ENCODE measurements at places on chromosomes 4 and X. TPM values are rescaled to one million over a fixed set of nuclear protein-coding genes. Genes with fewer than 3 reads are reported as not detected.

PDGFRA gene
- total RNA-seq: not detected

EMCN gene
- not detected for total RNA-seq

ANAPC10 gene
- 19.4 TPM for total RNA-seq

EXOC1L gene
- total RNA-seq: not detected

PDE6B gene
- total RNA-seq: 15.1 TPM

SHROOM2 gene
- not detected for total RNA-seq

CXCL8 gene
- total RNA-seq: 0.32 TPM

AVPR2 gene
- total RNA-seq: not detected

FRMPD4 gene
- not detected for total RNA-seq

DNA sequence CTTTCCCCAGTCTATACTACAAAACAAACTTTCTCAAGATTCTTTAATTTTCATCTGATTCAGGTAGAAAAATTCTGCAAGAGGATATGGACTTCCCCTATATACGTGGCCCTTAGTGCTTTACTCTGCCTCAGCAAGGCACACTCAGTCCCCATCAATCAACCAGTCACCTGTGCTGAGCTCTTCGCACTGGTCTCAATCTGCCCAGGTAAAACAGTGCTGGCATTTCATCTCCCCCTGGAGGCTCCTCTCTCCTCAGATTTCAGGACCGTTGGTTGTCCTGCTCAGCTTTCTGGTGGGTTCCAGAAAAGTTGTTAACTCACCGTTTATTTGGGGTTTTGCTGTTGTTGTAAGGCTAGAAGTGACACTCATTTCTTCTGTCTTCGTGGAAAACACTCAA is 518.1 kb downstream of the TRIML1 start:
- no peak for DNase-seq

DNA sequence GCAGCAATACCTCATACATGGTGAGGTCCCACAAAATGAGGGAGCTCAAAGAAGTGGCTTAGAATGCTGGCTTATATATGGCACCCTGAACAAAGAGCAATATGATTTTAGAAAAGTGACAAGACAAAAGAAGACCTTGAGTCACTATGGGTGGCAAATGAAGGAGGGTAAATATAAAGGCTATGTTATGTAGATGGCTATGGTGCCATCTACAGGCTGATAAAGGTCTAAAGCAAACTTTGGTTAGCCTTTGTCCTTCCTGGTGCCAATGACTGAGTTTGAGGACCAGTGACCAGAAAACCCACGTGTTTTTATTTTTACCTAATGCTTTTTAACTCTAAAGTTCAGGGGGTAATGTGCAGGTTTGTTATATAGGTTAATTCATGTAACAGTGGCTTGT is 151.8 kb downstream of the CCNG2 start:
- DNase-seq: peak; percentile 16

- DNase-seq: peak; percentile 44
Observed at GRCh38 chr4:36303426-36304137, 22.2 kb downstream of the DTHD1 start.

- no peak for DNase-seq
Observed at GRCh38 chr4:184188443-184189400, 29.0 kb downstream of the ENPP6 start.

DNA sequence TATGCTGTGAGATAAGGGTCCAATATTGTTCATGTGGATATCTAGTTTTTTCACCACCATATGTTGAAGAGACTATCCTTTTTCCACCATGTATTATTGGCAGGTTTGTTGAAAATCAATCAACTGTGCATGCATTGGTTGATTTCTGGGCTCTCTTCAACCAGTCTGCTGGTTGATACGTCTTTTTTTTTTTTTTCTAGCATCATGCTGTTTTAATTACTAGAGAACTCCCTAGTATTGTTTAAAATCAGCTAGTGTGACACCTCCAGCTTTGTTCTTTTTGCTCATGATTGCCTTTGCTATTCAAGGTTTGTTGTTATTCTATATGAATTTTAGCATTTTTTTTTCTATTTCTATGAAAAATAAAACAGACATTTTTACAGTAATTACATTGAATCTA is 123.9 kb downstream of the SLC7A11 start:
- no peak for DNase-seq

DNA sequence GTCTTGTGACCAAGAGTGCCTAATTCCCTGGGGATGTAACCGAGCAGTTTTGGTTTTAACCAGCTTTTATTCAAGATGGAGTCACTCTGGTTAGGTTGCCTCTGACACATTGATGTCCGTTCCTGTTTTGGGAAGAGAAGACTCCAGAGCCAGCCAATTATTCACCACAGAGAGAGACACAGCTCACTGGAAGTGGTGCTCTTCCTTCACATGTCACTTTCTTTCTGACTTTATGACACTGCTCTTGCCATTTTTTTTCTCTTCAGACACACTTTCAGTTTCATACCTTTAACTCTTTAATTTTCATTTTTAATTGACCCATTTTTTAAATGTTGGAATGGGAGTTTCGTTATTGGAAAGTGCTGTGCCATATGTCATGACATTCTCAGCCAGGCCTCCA is 418.4 kb upstream of the FSTL5 start:
- no peak for DNase-seq

GRCh38 chrX:44906041-44906440 is 33.1 kb downstream of the KDM6A start:
- no peak for DNase-seq

GRCh38 chr4:36168127-36168878 is 76.0 kb downstream of the ARAP2 start:
- DNase-seq: no peak

GRCh38 chr4:150244600-150244999 is 166.4 kb downstream of the DCLK2 start:
- DNase-seq: no peak

DNA sequence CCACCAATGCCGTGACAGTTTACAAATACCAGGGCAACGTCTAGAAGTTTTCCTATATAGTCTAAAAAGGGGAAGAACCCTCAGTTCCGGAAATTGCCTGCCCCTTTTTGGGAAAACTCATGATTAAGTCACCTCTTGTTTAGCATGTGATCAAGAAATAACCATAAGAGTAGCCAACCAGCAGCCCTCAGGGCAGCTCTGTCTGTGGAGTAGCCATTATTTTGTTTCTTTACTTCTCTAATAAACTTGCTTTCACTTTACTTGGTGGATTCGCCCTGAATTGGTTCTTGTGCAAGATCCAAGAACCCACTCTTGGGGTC is 20.0 kb upstream of the HOPX start:
- DNase-seq: no peak

DNA sequence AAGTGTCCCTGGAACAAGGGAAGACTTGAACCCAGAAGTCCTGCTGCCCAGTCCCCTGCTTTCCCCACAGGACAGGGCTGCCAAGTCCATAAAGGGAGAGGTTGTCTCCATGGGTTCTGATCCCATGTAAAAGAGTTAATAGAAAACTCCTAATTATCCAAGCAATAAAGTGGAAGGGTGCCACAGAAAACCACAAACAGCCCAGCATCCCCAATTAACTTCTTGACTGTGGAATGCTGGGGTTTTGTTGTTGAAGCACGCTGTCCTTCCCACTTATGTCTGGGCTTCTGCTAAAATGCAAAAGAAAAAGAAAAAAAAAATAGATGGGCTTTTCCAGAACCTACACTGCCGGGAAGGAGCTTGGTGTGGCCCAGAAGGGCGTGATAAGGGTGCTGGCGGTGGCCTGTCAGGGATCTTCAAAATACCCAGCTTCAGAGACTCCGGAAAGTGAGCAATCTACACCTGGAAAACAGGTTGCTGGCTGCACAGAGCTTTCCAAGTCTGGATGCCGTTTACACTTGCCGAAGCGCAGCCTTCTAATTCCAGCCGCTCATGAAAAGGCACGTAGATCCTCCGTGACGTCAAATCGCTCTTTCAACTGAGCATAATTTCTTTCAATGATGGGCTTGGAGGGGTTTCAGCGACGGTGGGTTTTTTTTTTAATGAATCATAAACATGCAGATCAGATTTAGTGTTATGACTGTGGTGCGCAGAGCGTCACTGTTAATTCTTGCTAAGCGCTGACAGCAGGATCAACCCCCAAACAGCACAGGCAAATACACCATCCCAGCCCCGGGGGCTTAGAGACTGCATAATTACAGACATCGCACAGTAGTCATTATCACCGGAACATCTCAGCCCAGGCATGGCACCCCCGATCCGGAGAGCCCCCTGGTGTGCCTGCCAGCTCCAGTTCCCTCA is 197.6 kb downstream of the BCOR start:
- no peak for DNase-seq

DNA sequence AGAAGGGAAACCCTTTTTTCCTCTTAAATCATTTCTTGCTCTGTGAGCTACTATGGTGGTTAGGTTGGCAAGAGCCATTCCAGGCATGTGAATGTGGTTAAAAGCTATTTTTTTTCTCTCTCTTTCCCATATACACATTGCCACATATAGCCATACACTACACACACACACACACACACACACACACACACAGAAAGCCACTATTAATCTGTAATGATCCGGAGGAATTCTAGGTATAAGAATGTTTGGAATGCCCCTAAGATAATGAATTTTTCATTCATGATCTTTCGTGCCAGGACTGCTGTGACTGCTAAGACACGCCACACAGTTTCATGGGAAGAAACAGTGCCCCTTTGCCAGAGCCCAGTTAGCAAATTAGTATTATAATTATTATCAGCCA is 21.8 kb upstream of the TLL1 start:
- DNase-seq: no peak

- DNase-seq: no peak
Observed at GRCh38 chr4:150415213-150415612, 166.7 kb upstream of the MAB21L2 start.

- no peak for DNase-seq
Observed at GRCh38 chr4:118154649-118155048, 120.4 kb downstream of the NDST3 start.

DNA sequence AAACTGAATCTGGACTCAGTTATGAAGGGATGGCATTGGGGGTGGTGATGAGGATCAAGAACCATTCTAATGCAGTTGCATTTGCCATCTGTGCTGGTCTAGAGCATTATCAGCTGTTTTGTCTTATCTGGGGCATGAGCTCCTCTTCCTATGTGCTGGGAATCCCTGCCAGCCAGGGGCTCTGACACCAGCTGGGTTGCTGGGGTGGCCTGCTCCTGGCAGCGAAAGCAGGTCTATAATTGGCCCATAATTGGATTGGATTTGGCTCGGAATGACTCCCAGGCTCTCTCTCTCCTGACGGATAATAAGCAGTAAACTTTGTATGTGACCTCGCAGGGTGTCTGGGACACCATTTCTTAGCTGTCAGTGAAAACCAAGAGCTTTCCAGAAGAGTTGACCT is 34.1 kb downstream of the SMPX start:
- DNase-seq: no peak

DNA sequence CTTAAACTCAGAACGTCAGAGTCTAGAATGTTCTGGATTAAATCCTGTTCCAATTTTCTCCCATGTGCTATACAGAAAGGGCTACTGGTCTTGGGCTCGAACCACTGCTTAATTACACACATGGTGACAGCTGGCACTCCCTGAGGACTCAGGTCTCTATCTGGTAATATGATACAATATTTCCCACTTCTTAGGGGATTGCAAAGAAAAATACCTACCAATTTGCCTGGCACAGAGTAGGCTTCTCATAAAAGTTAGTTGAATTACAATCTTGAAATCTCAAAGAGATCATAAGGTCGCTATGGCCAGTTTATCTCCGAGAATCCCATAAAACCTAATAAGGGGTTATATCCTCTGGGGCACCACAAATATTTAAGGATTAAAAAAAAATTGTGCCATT is 8.6 kb downstream of the GPM6B start:
- no peak for DNase-seq

GRCh38 chr4:173414456-173414855 is 15.5 kb upstream of the SCRG1 start:
- DNase-seq: no peak

DNA sequence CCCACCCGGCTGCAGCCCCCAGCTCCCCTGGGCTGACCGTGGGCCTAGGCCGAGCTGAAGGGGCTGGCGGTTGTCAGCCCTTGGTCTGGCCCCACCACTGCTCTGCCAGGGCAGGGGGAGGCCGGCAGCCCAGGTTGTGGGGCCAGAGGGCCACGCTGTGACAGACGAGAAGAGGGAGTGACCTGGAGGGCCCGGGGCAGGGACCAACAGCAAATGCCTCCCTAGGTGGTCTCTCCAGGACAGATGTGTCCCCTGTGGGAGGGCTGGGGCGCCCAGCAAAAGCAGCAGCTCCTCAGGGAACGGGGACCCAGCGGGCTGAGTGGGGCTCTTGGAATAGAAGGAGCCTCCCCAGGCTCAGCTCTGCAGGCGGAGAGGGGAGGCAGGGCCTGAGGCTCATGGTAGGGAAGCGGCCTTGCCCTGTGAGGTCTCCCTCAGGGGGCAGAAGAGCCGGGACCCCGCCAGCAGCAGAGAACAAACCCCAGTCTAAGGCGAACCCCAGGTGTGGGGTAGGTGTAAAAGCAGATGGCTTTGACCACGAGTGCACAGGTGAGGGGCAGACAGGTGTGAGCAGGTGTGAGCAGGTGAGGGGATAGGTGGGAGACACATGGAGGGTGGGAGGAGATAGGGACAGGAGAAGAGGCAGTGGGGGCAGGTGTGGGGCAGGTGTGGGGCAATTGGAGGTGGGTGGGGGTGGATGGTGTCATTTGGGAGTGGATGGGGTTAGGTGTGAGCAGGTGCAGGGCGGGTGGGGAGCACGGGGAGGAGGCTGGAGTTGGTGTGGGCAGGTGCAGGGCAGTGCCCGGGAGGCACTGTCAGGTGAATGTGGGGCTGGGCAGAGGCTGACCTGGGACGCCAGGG is 34.1 kb upstream of the SPON2 start:
- DNase-seq: no peak

DNA sequence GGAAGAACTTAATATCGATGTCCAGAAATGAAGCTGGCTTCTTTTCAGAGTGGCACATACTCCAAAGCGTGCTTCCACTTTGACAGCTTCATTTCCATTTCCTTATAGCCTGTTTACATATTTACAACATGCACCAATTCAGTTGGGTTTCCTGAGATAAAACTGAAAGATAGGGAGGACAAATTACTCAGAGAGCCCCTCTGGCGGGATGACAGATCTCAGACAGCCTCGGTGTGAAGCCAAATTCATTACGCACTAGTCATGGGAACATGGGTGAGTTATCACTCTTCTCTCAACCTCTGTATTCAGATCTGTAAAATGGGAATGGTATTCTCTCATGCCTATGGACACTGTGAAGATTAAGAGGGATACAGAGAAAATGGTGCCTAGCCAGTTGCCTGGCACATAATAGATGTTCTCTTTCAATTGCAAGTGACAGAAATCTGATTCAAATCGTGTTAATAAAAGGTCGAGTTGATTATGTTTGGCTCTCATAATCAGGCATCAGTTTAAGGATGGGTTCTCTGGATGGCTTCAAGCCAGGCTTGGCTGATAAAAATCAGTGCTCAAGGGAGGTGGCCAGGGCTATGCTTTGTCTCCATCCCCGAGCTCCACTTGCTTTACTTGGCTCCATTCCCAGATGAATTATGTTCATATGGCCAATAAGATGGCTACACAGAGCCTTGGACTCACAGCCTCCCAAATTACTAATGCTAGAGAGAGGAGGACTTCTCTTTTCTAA is 132.2 kb upstream of the C1QTNF7 start:
- DNase-seq: no peak

All from B cell (primary cell).